WTC11 (cell line): ENCODE measurements at places on chromosomes 1 and 21. TPM values are rescaled to one million over a fixed set of nuclear protein-coding genes. Genes with fewer than 3 reads are reported as not detected.

DNA sequence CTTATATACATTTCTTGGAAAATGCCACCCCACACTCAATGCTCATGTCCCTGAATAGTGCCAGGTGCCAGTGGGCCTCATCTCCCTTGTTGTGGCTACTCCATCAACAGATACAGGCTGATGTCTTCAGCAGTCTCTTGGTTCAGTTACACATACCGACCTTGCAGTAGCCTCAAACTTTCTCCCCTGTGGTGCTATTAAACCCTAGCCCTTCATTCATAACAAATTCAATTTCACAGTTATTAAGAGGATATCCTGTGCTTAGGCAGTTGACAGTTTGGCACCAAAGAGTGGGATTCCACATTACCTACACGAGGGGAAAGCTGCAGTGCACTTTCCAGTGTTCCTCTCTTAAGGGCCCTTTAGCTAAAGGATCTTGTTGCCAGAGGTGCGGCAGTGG is 35.9 kb upstream of the CAMK1G start:
- DNase-seq, result no peak
- H3K4me3 ChIP-seq, result no peak overlapping the region
- H3K4me1 ChIP-seq, result peaks cover 27% of the 10 kb centered on the region
- peaks cover 55% of the 10 kb centered on the region for H3K27me3 ChIP-seq
- H3K27ac ChIP-seq, result no peak overlapping the region

DNA sequence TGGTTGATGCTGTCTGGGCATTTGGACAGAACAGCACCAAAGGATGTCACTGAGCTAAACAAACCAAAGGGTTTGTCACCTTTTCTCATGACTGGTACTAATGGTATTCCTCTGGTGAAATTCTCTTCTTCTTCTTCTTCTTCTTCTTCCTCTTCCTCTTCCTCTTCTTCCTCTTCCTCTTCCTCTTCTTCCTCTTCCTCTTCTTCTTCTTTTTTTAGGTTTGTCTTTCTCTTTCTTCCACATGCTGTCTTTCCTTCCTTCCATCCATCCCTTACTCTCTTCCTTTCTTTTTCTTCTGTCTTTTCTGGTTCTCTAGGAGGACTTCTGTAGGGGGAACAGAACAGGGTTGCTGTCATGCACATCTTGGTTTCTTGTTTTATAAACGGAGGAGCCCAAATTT is 9.3 kb upstream of the IGFN1 start:
- H3K27ac ChIP-seq, result no peak overlapping the region
- H3K4me1 ChIP-seq, result peaks cover 13% of the 10 kb centered on the region
- peaks cover 14% of the 10 kb centered on the region for H3K27me3 ChIP-seq
- H3K4me3 ChIP-seq, result no peak overlapping the region

Gene ZBTB8A
- 7.1 to 8.2 TPM (median 7.7 TPM) in 3 replicates for total RNA-seq

Gene NR0B2
- total RNA-seq, result not detected in 3 replicates

DNA sequence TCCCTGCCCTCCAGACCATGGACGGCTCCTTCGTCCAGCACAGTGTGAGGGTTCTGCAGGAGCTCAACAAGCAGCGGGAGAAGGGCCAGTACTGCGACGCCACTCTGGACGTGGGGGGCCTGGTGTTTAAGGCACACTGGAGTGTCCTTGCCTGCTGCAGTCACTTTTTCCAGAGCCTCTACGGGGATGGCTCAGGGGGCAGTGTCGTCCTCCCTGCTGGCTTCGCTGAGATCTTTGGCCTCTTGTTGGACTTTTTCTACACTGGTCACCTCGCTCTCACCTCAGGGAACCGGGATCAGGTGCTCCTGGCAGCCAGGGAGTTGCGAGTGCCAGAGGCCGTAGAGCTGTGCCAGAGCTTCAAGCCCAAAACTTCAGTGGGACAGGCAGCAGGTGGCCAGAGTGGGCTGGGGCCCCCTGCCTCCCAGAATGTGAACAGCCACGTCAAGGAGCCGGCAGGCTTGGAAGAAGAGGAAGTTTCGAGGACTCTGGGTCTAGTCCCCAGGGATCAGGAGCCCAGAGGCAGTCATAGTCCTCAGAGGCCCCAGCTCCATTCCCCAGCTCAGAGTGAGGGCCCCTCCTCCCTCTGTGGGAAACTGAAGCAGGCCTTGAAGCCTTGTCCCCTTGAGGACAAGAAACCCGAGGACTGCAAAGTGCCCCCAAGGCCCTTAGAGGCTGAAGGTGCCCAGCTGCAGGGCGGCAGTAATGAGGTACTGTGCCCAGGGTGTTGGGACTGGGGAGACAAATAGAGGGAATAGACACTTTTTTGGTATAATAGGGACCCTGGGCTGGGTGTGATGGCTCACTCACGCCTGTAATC is 1.0 kb downstream of the ZBTB48 start:
- H3K27ac ChIP-seq, result peak overlapping the region; percentile 60
- DNase-seq, result no peak
- H3K27me3 ChIP-seq, result no peaks in the 10 kb centered on the region
- peak overlapping the region; percentile 85 for H3K4me3 ChIP-seq

DNA sequence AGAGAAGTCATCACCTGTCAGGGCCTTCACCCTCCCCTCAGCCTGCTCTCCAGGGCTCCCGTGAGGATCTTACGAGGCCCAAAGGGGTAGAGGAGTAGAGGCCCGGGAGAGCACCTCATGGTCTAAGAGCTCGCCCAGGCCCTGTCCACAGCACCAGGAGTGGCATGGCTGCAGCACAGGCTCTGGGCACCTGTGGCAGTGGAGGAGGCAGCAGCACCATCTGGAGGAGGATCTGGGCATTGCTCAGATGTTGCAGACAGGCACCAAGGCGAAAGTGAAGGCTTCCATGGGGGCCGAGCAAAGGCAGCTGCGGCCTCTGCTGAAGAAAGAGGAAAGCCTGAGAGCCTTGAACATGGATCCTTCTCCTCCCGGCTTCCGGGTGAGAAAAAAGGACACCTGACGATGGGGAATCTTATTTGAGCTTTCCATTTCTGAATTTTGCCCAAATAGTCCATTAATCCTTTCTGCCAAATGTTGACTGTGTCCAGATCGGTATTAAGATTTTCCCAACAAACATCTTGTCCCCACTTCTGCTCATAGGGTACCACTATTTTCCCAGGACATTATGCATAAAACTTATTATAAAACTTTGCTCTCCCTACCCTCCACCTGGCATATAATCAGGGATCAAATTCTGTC is 604.7 kb downstream of the PTPRC start:
- H3K27ac ChIP-seq, result no peak overlapping the region
- DNase-seq, result peak; percentile 84
- peaks cover 8% of the 10 kb centered on the region for H3K4me1 ChIP-seq
- H3K4me3 ChIP-seq, result no peak overlapping the region

- H3K36me3 ChIP-seq, result peaks cover 5% of the 10 kb centered on the region
- H3K4me1 ChIP-seq, result 0 out of 2 replicates have a peak, but pooled peaks cover 3% of the 10 kb centered on the region
- H3K4me3 ChIP-seq, result no peak overlapping the region
- DNase-seq, result peak; percentile 68
Observed at GRCh38 chr1:17075470-17076255, 21.8 kb upstream of the SDHB start.
